ENCODE measurements at places on chromosomes 3 and 15.

DNA sequence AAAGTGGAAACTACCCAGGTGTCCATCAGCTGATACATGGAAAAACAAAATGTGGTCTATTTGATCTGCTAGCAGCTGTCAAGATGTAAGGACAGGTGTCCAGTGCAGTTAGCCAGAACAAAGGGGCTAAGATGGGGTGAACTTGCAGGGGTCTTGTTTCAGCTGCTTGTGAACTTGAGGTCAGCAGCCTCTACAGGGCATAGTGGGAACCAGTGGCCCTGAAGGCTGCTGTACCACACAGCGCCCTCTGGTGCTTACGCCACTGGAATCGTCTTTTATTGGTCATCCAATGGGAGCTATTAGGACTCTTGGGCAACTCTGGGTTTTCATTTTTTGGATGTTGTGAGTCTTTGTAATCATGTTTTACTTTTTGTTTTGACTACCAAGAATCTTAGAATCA is 62.2 kb upstream of the CTSH start:
- peak; percentile 68 for DNase-seq

- DNase-seq = no peak
Measured at GRCh38 chr15:87154761-87155160, 1075.1 kb downstream of the AGBL1 start.

- no peak for DNase-seq
Measured at GRCh38 chr3:126961791-126962461, 21.0 kb upstream of the PLXNA1 start.

DNA sequence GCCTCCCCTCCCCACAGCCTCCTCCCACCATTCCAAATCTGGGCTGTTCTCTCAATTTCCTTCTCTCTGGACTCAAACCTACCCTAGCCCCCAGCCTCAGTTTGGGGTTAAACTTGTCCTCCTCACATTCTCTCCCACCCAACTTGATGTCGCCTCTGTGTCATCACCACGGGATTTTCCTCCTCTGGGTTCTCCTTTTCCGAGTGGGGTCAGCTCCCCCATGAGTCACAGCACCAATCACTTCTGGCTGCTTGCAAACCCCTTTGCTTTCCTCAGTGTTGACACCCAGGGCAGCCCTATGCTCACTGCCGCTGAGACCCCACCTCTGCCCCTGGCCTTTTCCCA is 451 bp downstream of the CCR5AS start:
- no peak for DNase-seq

GRCh38 chr3:5022187-5022965 is 43.1 kb downstream of the BHLHE40 start:
- DNase-seq = no peak

DNA sequence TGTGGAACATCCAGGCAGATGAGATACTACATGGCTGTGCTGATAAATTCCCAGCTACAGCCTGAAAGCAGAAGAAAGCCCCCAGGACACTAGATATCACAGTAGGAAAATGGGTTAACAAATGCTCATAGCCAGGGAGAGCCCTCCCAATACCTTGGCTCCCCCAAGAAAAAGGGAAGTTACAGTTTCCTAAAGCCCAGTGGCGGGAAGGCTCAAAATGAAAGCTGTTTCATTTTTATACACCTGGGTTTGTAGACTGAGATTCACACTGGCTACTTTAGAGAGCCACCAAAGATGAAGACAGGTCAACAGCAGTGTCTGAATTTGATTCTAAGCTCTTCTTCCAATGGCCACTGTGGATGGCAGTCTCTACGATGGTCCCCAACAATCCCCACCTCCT is 55.0 kb upstream of the TOPAZ1 start:
- no peak for DNase-seq

DNA sequence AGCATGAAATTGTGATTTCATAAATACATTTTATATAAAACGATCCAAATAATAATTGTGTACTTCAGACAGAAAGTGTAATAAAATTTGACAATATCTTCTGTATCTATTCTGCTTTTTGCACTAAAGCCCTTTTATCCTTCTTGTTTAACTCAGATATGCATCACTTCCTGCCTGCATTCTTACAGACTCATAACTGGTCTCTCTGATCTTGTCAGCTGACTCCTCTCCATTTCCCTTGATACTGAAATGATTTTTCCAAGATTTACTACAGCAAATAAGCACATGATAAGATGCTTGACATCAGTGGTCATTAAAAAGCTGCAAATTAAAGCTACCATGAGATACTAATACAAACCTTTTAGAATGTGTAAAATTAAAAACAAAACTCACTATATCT is 25.3 kb upstream of the SI start:
- DNase-seq = no peak

DNA sequence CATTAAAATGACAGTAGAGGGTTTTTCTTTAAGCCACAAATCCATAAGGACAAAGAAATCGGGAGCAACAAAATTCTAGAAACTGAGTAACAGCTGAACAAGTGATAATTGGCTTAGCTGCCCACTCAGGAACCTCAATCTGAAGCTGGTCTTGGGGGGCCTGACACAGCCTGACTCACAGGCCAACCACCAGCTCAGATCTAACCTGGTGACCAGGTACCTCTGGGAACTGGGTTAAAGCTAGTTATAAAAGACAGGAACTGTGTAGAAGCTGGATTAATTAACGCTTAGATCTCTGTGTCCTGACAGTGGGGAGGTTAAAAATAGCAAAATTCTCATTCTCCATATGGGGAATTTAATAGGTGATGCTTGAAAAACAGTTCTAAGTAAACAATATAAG is 161.9 kb downstream of the PLCL2 start:
- DNase-seq = no peak

DNA sequence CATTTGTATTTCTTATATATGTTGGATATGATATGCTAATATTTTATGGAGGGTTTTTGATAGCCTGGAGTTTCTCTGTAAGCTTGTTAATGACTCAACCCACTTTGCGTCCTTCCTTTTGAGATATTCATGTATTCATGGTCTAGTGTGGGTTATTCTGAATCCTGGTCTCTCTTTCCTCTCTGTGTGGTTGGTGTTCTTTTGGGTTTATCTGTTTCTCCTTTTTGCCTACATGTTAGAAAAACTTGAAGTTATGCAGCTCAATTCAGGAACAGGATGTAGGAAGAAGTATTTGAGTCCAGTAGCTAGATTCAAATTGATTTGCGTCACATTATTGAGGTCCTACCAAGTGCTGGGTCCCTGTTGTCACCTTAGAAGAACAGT is 28.1 kb downstream of the CMTM7 start:
- DNase-seq = no peak

DNA sequence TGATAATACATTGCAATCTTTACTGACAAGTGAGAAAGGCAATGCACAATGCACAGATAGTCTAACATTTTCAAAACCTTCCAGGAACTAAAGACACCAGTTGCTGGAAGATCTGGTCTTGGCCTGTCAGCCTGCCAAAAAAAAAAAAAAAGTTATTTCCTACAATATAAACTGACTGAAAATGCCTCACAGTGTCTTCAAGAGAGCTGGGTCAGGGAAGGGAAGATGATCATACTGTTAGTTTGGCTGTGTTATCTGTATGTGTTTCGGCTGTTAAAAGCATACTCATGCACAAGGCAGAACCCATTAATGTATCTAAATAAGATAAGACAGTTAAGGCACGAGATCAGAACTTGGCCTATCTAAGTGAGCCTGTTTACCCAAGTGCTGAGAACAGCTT is 673.4 kb downstream of the MECOM start:
- no peak for DNase-seq

GRCh38 chr15:90659481-90659880 is 57.7 kb upstream of the BLM start:
- no peak for DNase-seq

GRCh38 chr3:10017636-10018292 is 8.5 kb upstream of the FANCD2 start:
- no peak for DNase-seq

GRCh38 chr15:29822100-29822683 is at the start of gene TJP1:
TJP1 (minus strand) TSS chr15:29822468; CDS start chr15:29822028, 440 bp downstream.
- peak; percentile 84 for DNase-seq

DNA sequence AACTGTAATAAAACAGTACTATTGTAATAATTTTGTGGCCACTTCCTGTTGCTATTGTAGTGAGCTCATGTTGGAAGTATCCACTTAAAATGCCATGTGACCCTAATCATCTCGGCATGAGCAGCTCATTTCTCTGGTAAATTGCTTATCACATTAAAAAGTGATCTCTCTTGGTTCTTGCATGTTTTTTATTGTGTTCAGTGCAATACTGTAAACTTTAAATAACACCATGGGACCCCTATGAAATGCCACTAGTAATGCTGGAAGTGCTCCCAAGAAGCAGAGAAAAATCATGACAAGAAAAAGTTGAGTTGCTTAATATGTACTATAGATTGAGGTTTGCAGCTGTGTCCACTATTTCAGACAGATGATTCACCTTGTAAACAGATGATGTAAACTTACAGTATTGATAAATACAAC is 45.6 kb downstream of the NMD3 start:
- no peak for DNase-seq

- DNase-seq = no peak
Measured at GRCh38 chr15:74863239-74864056, 9.7 kb downstream of the SCAMP2 start.

DNA sequence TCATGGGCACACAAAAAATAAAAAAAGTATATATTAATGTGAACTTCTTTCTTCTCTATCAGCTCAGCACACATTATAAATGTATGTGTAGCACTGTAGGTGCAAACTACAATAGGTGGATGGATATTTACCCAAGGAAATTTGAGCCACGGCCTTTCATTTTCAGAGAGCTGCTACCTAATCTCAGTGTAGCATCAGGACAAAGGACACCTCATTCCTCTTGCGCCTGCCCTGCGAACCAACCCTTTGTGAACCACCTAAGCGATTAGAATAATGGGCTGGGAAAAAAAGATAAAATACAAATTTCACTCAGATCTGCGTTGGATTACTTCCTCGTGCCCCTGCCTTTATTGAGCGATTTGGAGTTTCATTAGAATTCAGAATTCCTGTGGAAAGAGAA is 263.2 kb downstream of the NR2F2 start:
- no peak for DNase-seq

DNA sequence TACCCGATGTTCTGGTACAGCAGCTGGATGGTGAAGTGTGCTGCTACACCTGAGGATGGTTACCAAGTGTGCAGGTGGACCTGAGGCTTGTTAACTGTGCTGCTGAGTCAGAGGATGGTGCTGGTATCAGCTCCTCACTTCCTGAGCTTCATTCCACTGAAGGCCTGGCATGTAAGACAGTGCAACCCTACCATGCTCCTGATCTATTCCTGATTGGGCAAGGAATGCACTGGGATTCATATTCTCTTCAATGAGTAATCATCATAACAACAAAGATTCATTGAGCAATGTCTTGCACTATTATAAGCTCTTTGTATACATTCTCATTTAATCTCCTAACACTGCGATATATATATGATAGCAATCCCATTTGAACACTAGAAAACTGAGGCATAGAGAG is 62.9 kb upstream of the THSD4 start:
- DNase-seq = no peak

- DNase-seq = no peak
Measured at GRCh38 chr15:42392309-42393024, 33.2 kb downstream of the CAPN3 start.

GRCh38 chr3:60304112-60304511 is 947.1 kb downstream of the FHIT start:
- DNase-seq = no peak

DNA sequence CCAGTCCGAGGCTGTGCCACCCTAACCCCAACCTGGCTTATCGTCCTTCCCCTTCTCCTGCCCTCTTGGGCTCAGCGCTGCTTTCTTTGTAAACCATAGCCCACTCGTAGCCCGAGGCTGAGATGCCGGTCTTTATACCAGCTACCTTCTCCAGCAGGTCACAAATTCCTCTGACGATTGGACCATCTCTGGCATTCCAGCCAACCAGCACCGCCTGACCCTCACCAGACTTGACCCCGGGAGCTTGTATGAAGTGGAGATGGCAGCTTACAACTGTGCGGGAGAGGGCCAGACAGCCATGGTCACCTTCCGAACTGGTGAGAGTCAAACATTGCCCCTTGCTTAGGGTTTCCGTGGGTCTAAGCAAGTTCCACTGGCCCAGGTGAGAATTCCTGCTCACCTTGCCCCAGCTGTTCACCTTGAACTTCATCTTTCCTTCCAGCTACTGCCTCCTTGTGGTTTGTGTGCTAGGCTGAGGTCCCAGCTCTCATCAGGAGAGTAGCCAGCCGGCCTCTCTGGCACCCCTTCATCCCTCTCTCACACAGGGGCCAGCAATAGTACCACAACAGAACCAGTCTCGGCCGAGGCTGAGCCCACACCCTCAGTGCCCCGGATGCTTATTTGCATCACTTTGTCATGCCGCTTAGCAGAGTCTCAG is 66.7 kb downstream of the BOC start:
- no peak for DNase-seq

DNA sequence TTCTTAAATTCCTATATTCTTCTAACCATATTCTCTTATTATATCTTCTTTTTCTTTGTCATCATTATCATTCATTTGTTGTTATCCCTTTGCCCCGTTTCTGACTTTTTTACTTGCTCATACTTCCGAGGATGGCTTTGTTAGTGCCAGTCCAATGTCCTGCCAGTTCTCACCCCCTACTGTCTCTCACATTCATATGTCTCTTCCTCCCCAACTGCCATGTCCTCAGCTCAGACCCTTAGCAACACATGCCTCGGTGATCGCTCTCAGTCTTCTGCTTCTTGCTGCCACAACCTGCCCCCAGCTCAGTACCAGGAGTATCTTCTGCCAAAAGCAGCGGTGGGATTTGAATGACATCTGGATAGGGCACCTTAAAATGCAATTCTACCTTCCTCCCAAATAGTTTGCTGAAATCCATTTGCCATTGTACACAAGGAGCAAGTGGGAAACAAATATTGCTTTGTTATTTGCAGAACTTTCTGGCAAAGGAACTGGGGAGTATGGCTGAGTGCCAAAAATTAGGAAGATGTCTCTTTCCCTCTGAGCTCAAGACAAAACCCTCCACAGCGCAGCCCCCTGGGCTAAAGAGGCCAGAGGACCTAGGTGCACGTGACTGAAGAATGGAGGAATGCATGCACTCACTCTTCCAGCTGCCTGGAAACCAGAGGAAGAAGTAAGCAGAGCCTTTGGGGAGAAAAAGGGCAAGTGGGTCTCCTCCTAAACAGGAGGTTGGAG is 57.7 kb upstream of the CTNNB1 start:
- no peak for DNase-seq
